Right ventricle myocardium superior (tissue), 1 donor: ENCODE measurements at places on chromosomes 16 and 17. TPM values are rescaled to one million over a fixed set of nuclear protein-coding genes. Genes with fewer than 3 reads are reported as not detected.

Gene CAVIN1
- 200 TPM for total RNA-seq

Gene KRTAP4-5
- total RNA-seq, result not detected

DNA sequence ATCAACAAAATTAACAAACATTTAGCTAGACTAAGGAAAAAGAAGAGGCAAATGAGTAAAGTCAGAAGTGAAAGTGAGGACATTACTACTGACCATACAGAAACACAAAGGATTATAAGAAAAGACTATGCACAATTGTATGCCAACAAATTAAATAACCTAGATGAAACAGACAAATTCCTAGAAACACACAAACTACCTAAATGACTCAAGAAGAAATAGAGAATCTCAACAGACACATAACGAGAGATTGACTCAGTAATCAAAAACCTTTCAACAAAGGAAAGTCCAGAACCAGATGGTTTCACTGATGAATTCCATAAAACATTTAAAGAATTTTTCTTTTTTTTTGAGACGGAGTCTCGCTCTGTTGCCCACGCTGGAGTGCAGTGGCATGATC, 35.7 kb upstream of the MYLK3 start:
- DNase-seq, result no peak

Gene GGT6
- total RNA-seq, result not detected

DNA sequence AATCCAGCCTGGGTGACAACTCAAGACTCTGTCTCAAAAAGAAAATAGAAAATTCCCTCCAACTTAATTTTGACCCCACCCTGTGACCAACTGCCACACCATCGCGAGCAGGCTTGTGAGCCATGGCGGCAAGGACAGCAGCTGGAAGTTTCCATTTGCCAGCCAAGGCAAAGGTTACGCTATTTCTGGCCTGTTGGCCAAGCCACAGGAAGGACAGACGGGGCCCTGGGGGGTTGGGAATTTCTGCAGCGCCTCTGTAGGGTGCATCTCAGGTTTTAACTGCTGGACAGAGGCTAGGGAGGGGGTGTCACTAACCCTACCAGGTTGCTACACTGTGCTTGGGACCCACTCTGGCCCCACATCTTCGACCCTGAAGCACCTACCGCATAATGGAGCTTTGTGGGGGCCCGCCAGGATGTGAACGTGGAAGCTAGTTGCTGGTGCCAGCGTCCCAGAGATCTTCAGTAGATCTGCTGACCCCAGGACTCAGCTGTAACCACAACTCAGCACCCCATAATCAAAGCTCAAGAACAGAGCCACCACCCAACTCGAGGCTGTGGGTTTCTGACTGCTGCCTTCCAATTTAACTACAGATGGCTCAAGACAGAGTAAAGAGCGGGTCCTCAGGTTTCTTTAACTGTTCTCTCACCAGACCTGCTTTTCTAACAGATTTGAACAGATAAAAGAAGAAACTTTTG, 10.9 kb downstream of the KIFC3 start:
- DNase-seq, result peak; percentile 70

Gene TOP2A
- 2.9 TPM for total RNA-seq

- no peak for DNase-seq
These were observed 81.4 kb upstream of the FOXF1 start for GRCh38 chr16:86428729-86429517.

Gene MATCAP1
- total RNA-seq, result 7.7 TPM

DNA sequence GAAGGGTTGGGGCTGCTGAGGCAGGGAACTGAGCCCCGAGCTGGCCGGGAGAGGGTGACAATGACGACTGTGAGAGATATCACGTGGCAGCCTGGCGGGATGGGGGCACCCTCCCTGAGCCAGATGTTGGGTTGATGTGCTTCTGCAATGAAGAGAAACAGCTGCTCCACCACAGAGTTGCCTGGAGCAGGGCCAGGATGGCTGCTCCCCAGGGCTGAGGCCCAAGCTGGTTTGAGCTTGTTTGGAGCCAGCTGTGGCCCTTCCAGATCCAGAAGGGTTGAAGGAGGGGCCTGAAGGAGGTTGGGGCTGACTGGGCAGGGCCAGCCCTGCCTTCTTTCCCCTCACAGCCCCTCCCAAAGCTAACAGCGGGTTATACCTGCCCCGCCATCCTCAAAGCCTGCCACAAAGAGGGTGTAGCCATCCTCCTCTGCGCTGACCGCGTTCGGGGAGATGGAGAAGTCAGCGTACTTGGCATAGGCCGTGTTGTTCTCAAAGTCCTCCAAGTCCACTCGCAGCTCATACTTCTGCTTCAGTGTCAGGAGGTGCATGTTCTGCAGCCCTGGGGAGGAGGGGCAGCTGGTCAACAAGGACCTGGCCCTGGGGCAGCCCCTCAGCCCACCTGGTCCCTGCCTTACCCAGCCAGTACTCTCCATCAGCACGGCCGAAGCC, 2.1 kb downstream of the MFAP4 start:
- peak; percentile 95 for DNase-seq

DNA sequence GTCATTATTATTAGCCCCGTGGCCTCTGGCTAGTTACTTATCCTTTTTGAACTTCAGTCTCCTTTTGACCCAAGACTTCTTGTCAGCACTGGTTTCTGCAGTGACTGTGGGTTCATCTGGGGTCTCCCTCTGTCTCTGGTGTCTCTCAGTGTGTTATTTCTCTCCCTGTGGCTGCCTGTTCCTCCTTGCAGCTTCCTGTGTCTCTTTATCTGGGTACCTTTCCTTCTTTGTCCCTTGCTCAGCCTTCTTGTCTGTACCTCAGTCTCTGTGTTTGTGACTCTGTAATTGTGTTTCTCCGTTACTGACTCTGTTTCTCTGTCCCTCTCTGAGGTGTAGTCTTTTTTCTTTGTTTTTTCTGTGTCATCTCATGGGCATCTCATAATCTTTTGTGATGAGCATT, 102.6 kb upstream of the CDH11 start:
- no peak for DNase-seq

DNA sequence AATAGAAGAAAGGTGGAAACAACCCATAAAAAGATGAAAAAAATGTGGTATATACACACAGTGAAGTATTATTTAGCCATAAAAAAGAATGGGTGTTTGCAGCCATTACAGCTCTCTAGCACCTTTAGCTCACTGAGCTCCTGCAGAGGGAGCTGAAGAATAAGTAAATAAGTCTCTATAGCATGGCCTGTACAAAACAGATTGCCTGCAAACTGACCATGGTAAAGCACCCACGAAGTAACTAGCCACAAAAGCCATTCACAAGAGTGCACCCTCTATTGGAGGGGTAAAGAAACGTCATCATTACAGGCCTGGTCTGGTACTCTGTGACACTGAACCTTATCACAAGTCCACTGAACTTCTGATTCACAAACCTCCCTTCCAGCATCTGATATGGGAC, 76.3 kb downstream of the USP32 start:
- DNase-seq, result no peak

Gene NPB
- total RNA-seq, result 0.24 TPM

DNA sequence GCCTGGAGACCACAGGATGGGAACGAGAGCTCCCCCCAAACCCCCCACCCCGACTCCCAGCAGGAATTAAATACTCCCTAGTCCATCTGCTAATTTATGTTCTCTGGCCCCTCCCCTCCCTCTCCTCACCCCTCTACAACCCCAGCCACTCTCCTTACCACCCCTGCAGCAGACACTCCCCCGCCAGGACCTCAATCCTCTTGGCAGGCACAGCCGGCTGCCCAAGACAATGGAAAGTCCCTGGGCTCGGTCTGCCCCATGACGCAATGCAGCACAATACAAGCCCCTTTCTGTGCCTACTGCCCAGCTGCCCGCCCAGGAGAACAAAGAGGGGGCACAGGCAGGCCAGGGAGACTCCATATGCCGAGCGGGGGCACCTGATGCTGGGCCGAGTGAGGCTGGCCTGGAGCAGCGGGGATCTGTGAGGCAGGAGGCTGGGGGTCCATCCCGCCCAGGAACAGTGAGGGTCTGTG, 30.3 kb upstream of the CDC42EP4 start:
- peak; percentile 81 for DNase-seq

Gene KRT24
- total RNA-seq, result not detected

DNA sequence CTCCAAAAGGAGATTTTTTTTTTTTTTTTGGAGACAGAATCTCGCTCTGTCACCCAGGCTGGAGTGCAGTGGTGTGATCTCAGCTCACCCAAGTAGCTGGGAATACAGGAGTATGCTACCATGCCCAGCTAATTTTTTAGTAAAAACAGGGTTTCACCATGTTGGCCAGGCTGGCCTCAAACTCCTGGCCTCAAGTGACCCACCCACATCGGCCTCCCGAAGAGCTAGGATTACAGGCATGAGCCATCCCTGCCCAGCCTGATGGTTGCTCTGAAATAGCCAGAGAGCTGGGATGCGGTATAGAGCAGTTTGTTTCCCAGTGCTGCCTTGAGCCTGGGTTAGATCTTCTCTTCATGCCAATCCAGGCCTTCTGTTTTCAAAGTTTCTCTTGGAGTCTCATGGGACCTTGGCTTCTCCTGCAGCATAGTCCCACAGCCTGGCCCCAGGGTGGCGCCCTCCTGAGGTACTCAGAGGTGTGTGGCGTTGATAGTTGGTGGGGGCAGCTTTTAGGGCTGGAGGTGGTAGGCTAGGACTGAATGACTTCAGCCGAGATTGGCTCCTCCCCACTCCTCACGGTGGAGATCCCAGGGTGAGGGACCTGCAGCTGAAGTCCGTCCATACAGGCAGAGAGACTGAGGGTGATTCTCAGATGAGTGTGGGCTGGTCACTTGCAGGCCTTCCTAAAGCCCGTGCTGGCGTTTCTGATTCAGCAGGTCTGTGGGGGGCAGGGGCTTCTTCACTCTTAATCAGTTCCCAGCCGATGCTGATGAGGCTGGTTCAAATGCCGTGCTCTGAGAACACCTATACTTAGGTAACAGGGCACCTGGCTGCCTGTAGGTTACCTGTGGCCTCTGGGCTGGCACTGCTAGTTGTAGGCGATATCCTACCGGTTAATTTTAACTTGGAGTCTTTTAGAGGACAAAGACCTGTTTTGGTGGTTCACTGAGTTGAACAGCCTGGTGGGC, 52.0 kb downstream of the TNFRSF13B start:
- DNase-seq, result no peak

- peak; percentile 74 for DNase-seq
These were observed 532 bp downstream of the KDM6B start for GRCh38 chr17:7834542-7834956.

Gene TNS4
- not detected for total RNA-seq

Gene STH
- total RNA-seq, result not detected

Gene MEIOC
- not detected for total RNA-seq

Gene OR4D1
- not detected for total RNA-seq

DNA sequence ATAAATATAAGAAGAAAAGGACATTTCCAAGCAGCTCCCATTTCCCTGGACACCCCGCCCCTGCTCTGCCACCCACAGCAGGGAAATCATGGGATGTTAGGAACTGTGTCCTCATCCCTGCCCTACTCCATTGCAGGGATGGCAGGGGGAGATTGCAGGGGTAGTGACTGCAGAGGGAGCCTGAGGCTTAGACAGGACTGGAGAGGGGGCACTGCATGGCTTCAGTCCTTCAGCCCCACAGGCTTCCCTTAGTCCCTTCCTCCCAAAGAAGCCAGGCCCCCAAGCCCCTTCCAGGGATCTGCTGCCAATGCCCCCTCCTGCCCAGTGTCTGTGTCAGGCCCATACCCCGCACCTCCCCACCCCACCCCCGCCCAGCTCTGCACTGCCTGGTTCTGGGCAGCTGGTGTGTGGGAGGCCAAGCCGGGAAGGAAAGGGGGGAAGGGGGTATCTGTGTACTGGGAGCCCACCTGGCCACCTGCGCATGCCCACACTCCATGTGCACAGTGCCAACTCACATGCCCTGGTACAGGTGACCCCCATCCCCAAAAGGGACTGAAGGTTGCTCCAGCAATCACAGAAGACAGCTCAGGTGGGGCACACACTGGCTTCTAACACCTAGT, 3.3 kb downstream of the RUNDC3A start:
- DNase-seq, result no peak

- DNase-seq, result peak; percentile 100
These were observed at the start of gene BAHCC1 for GRCh38 chr17:81394921-81395599. Gene BAHCC1, plus strand, starts transcription at chr17:81395457. Its CDS starts 4,283 bp downstream, at chr17:81399740.

Gene WNT9B
- 0.13 TPM for total RNA-seq

DNA sequence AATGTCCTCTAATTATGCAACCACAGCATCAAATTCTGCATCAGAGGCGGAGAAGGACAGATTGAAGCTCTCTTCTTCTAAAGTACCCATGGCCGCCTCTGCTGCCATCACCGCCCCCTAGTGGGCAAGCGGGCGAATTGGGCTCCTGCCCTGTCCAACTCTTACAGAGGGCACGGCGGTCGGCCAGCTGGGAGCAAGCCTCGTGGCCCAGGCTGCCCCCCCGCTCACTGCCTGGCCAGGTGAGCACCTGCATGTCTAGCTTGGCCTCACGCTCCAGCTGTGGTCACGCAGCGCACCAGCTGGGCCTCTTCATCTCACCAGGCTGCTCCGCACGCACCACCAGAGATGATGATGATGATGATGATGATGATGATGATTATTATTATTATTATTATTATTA, 146.1 kb upstream of the TOM1L1 start:
- peak; percentile 35 for DNase-seq

DNA sequence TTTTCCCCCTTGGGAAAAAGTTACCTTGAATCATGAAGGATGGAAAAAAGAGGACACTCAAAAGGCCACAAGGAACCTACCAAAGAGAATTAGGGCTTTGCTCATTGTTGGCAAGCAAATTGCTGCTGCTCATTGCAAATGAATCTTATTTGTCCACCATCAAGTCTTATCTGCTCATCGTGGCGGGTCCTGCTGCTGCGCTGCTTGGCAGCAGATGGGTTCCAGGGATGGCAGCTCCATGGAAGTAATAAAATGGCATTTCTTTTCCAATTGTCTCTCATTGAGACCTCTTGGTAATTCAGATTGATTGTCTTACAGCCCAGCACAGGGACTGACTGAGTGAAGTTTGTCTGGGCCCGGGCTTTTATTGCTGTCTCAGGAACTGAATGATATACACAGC, 118.7 kb downstream of the MRM1 start:
- DNase-seq, result no peak

DNA sequence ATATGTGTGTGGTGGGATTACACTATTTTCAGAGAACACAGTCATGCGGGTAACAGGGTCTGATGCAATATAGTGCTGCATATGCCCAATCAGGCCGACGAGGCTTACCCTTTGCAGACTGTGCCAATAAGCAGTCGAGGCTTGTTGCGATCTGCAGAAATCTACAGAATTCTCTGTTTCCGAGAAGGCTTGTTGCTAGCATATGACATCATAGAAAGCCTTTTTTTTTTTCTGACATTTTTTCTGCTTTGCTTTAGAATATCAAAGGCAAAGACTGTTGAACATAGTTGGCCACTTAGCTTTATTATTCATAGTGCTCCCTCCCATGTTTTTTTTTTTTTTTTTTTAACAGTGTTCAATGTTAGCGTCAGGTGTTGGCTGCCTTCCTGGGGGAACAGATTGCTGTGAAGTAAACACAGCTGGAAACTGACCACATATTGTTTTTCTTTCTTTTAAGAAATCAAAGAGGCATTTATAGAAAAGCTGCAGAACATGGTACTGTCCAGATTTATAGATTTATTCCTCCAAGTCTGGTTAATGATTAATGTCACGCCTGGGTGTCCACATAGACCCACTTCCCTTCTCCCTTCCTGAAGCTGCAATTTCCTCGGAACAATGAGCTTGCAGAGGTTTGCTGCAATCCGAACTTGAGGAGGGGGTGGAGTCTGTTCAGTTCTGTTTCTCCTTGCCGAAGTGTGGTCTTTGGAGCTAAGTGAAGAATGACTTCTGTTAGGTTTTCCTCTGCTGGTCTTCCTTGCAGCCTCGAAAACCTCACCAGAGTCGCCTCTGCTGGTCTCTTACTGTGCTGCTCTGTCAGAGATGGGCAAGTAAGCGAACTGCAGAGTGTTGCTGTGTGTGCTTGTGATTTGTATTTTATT, 87.3 kb downstream of the MAP2K6 start:
- no peak for DNase-seq

Gene KRT23
- not detected for total RNA-seq
